ENCODE measurements at places on chromosomes 6 and 20.

GRCh38 chr20:50586531-50587232 lies 76.5 kb downstream of the PTPN1 start:
- DNase-seq: no peak

DNA sequence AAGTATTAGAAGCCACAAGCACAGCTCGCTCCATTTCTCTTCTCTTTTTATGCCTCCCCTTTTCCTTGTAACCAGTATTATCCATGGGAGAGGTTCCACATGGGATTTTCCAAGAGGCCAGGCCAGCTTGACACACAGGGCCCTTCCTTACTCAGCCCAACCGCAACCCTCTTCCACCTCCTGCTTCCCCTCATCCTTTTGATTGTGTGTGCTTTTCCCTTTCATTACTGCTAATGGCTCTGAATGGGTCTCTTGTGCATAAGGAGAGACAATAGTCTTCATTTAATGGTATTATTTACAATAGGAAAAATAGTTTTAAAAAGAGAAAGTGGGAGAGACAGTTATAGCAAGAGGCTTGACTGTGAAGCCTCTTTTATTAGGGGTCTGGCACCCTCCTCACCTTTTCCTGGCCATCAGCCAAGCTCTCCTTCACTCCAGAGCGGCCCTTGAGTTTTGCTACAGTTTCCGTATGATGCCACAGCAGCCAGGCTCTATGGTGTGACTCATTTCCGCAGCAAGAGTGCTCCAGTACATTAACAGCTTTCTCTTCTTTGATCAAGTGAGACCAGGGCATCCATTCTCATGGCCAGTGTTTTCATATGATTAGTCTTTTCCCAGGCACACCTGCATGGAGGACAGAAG lies 579.5 kb downstream of the TFAP2B start:
- no peak for DNase-seq

- DNase-seq: no peak
Measured at GRCh38 chr6:9732056-9732455, 682.8 kb downstream of the TFAP2A start.

GRCh38 chr6:1381481-1382330 lies 7.7 kb upstream of the FOXF2 start:
- peak; percentile 39 for DNase-seq

GRCh38 chr20:25859649-25860530 lies 163.2 kb upstream of the ZNF337 start:
- DNase-seq: peak; percentile 47

GRCh38 chr20:44448753-44449546 lies 26.7 kb upstream of the TTPAL start:
- DNase-seq: peak; percentile 8

GRCh38 chr6:125732398-125732797 lies 17.0 kb upstream of the HEY2 start:
- DNase-seq: no peak

DNA sequence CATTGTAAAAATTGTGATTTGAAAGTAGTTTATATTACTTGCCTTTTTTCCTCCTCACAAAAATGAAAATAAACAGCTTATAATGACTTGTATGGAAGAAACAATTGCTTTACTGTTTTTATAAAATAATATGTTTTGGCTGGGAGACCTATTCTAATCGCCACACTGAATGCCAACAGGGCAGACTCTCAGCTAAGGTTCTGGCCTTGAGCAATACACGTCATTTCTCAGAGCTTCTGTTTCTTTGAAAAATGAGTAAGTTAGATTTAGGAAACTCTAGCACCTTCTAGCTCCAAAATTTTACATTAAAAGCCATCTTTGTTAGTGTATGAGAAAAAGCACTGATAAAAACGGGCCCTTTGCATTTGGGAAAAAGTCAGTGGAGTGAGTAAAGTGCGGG lies 166.6 kb downstream of the ARID1B start:
- DNase-seq: no peak

DNA sequence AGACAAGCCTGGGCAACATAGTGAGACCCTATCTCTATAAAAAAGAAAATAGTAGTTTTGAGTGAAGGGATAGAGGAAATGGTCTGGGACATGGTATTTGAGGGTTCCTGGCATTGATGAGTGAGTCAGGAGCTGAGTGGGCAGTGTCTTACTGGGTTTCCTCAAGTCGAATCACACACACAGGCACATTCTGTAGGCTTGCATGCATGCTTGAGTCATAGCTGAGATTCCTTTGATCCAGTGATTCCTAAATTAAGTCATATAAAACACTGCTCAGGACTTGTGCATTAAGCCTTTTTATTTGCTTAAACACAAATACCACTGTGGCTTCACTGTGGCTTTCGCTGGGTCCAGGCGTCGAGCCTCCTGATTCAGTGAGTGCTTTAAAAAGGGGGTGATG lies 71.8 kb upstream of the TMEM181 start:
- DNase-seq: no peak

DNA sequence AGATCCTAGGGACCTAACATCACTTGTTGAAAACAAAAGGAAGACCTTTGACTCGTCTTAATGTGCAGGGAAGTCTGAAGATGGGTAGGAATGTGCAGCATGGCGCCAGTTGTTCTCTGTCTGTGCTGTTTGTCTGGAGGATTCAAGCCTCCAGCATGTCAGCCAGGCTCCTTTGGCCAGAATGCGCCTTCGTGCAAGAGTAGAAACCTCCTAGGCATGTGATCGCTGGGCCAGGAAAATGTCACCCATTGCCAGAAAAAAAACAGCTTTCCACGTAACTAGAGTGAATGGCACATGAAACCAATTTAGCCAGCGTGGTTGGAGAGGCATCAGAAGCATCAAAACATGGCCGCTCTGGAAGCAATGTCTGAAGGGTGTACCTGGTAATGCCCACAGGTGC lies 132.7 kb downstream of the EDN1 start:
- DNase-seq: no peak

DNA sequence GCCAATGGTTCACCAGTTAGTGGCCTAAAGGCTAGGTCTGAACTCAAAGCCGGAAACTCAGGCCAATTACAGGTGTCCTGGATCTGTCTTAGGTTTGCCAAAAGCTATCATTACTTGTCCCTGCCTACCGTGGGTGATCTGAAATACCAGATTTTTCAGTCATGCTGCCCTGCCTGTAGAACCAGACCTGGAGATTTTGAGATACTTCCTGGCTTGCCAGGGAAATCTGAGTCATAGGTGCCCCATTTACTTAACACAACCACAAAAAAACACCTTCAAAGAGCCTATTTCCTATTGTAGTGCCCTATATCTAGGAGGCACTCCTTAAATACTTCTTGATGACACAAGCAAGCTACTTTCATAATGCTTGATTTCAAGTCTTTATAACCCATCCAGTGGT lies 13.9 kb upstream of the RANBP9 start:
- no peak for DNase-seq

DNA sequence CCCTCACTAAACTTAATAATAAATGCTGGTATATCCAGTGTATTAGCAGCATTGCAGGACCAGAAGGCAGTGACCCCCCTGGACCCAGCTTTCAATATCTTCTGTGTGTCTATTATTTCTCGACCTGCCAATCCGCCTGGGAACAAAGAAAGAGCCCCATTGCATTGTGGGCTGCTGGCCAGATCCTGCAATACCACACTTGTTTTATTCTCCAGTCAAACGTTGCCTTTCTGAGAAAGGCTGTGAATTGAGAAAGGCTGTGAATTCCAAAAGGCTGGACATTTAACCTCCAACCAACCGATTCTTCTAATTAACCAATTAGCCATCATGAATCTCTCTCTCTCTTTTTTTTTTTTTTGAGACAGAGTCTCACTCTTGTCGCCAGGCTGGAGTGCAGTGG lies 1.5 kb upstream of the MTO1 start:
- DNase-seq: peak; percentile 7

- DNase-seq: peak; percentile 16
Measured at GRCh38 chr6:111871725-111872400, 1.4 kb downstream of the FYN start.

DNA sequence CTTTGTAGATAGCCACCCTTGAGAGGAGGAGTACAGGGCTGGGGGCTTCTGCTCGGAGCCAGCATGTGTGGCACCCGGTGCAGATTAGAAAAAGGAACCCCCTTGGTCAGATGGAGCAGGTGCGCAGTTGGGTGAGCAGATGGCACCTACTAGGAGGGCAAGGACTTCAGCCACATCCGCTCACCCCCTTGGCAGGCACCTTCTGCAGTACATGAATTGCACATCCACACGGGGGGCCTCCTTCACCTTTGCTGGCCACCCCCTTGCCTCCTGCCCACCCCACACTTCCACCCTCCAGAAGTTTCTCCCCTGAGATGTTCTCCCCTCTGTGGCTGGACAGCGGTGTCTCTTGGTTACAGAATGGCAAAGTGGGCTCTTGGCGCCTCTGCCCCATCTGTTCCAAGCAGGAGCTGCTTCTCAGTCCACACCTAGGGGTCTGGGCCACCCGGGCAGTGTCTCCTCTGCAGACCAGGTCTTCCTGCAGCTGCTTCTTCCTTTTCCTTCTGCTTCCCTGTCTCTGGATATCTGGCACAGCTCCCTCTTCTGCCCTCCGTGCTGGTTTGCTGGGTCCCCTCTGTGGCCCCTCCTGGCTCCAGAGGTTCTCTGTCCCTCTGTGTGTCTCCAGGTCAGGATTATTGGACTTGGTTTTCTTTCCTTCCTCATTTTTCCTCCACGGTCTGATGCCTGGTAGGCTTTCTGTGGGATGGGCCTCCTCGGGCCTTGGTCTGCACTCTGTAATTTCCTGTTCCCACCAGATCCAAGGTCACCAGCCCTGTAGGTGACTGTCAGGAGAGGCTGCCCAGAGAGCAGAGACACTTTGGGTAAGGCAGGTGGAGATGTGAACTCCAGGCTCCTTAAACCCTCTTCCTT lies 4.1 kb downstream of the MDFI start:
- no peak for DNase-seq

- no peak for DNase-seq
Measured at GRCh38 chr20:20271271-20271670, 96.6 kb upstream of the INSM1 start.

- DNase-seq: no peak
Measured at GRCh38 chr6:163826629-163827028, 412.1 kb downstream of the QKI start.

GRCh38 chr6:37535428-37535758 lies 35.7 kb upstream of the CCDC167 start:
- DNase-seq: no peak

DNA sequence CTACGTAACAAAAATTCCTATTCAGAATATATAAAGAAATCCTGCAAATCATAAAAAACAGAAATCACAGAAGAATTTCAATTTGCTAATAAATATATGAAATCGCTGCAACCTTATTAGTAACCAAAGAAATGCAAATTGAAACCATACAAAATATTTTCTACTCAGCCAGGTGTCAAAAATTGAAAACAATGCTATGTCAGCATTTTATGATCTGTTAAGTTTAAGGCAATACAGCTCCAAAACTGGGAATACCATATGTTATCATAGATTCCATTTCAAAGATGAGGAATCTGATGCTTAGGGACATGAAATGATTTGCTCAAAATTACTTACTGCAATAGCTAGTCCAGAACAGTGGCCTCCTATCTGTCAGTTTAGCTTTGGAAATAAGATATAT lies 168.9 kb downstream of the ID4 start:
- DNase-seq: no peak

DNA sequence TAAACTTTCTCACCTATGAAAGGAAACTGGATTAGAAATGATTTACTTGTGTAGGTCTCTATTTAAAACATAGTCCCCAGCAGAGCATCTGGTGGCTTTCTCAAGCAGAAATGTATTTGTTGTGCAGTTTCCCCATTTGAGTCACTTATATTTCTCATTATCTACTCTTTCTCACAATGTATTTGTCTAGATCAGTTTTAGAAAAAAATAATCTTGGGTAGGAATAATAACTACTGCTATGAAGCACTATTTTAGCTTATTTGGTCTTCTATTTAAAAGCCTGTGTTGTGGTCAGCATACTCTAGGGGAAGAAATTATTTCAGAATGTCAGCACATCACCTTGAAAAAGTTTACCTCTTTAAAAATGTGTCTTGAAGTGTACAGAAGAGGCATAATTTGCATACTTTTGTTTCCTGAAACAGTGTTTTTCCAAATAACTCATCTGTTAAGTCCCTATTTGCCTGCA lies 60.9 kb upstream of the PRL start:
- DNase-seq: no peak

- DNase-seq: no peak
Measured at GRCh38 chr6:165231177-165231576, 78.2 kb downstream of the C6orf118 start.

DNA sequence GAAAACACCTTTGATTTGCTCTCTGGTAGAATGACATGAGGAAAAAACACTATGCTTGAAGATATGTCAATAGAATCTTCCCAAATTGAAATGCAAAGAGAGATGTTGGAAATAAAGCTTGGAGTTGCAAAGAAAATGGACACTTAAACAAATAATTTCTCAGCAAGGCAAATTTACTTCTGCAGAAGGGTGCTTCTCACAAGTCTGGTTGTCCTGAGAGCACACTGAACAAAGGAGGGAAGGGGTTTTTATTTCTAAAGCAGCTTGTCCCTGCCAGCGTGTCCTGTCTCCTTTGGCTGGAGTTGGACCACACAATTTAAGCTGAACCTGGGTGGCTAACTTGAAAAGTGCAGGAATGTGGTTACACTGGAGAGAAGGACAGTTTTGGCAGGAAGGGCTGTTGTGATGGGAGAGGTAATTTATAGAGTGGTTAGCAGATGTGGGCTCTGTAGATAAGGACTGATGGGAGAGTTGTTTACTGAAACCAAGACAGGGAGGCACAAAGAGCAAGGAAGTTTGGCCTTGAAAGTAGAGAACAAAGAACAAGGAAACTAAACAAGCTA lies 454.6 kb upstream of the EYS start:
- DNase-seq: peak; percentile 11

DNA sequence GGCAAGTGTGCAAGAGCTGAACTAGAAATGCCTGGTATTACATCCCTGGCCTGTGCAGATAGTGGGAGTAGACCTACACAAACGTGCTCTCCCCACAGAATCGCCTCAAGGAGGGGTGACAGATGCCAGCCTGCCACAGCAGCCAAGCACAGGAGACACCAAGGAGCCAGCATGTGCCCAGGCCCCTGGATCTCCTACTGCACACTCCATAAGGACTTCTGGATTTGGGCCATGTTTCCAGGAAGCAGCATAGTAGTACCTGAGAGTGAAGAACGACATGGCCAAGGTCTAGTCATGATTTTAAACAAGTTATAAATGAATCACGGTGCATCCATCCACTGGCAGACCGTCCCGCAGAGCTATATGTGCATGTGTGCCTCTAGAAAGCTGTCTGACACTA lies 232.2 kb downstream of the SYNDIG1 start:
- no peak for DNase-seq

- no peak for DNase-seq
Measured at GRCh38 chr20:59774204-59774641, 159.2 kb downstream of the SYCP2 start.

DNA sequence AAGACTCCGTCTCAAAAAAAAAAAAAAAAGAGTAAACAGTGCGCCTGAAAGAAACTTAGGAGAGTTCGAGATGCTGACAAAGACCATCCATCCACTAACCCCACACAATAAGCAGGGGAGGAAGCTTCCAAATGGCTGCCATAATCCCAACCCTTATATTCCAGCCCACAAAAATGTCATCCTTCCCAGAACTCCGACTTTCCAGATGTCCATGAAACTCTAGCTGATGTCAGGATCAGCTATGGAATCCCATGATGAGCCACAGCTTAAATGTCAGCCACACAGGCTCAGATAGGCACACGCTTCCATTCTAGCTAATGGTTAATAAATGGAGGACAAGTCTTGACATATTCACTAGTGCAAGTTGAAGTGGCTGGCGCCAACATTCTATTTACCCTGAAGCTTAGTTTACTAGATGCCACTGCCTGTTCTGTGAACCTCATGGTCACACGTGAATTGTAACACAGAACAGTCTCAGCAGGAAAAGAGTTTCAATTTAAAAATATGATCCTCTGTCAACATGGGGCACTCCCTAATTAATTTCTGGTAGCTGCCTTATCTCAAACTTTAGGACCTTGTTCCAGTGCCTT lies 75.5 kb downstream of the FOXF2 start:
- no peak for DNase-seq

All from Kasumi-1 (cell line).